ENCODE measurements at places on chromosomes 1 and 21.

DNA sequence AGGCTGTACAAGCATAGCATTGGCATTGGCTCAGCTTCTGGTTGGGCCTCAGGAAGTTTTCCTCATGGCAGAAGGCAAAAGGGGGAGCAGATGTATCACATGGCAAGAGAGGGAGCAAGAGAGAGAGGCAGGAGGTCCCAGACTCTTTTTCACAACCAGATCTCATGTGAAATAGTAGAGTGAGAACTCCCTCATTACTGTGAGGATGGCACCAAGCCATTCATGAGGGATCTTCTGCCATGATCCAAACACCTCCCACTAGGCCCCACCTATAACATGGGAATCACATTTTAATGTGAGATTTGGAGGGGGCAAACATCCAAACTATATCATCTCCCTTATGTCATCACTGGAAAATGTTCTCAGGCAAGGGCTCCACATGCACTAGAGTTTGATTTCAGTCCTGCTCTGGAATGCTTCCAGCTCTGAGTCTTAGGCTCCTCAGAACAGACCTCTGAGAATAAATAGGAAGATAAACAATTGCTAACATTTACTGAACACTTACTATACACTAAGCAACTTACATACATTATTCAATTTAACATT is 39.4 kb upstream of the VTCN1 start:
- no peak for DNase-seq

DNA sequence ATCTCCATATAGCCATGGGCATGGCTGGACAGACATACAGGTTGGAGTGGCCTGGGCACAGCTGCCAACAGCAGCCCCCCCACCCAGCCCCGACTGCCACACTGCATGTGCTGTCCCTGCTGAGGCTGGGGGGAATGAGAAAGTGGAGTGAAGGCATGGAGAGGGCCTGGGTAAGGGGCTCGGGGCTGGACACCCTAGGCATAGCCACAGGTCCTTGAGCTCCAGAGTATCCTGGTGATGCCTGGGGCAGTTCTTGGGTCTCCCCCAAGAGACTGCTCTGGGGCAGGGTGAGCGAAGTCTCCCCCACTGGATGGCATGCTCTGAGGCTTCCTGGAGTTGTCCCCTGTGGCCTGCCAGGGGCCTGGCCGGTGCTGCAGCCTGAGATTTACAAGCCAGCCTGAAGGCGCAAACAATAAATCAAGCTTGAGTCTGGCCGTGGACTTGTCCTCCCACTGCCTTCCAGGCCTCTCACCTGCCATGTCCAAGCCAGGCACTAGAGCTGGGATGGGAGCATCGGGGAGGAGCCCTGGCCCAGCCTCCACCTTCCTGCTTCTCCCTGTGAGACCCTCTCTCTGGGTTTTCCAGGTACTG is 53.6 kb downstream of the FOXO6 start:
- no peak for DNase-seq

- DNase-seq, result no peak
Measured at GRCh38 chr21:15192243-15192642, 127.4 kb upstream of the NRIP1 start.

- DNase-seq, result no peak
Measured at GRCh38 chr1:165152109-165152508, 204.4 kb downstream of the LMX1A start.

DNA sequence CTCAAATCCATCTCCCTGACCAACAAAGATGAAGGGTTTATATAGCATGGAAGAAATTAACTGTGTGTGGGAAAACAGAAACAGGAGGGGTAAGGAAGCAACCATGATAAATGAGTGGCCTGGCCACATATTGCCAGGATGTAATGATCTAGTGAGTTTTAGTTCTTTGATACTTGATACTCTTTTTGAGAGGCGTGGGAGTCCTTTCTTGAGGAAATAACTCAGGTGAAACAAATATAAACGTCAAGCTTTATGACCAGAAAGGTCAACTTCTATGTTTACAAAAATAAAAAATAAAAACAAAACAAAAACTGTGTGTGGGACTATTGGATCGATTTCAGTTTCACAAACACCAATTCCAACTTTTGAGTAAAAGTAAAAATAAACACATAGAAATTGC is 860.8 kb upstream of the B3GALT2 start:
- no peak for DNase-seq

DNA sequence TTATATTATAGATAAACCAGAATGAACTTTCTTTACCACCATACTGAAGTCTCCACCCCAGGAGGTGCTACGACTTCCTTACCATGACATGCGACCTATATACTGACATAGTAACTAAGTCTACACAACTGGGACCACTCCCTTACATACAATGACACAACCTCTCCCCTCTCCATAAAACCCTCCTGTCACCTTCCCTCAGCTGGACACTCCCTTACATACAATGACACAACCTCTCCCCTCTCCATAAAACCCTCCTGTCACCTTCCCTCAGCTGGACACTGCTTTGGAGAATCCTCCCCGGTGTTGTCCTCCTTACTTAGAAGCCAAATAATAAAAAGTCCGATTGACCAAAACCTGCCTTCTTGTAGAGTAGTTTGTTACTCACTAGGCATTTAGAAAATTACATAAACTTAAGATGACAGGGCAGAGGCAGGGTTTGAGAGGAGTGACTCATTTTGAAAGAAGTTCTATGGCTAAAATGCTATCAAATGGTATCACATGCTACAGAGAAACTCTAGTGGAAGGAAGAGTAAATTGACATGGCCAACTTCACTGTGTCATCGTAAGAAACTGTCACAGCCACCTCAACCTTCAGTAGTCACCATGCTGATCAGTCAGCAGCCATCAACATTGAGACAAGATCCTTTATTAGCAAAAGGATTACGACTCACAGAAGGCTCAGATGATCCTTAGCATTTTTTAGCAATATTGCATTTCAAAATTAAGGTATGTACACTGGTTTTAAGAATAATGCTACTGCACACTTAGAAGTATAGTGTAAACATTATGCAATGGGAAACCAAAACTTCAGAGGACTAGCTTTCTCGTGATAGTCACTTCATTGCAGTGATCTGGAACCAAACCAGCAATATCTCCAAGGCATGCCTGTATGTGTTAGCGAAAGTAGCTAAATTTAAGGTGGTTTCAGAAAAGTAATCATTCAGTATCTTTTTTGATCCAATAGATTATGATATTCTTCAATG is 56.4 kb downstream of the AHCTF1 start:
- DNase-seq, result no peak

DNA sequence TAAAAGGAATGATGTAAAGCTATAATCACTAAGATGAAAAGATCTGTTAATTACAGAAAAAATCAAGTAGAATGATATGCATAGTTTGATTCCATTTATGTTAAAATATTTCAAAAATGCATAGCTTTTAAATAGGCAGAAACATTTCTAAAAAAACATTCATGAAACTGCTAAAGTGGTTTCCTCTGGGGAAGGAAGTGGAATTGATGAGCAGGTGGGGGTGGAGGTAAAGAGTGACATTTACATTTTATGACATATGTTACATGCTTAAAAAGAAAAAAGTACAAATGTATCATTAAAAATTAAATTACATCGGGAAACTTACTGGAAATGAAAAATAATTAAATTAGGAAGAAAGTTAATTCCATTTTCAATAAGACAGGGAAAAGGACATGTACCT is 42.8 kb upstream of the JAK1 start:
- no peak for DNase-seq

- no peak for DNase-seq
Measured at GRCh38 chr1:183194527-183195141, 8.6 kb downstream of the LAMC2 start.

- DNase-seq, result no peak
Measured at GRCh38 chr21:28142697-28143096, 850.0 kb downstream of the LTN1 start.

- no peak for DNase-seq
Measured at GRCh38 chr1:190474650-190475211, 2.9 kb downstream of the BRINP3 start.

GRCh38 chr1:38541223-38541622 is 318.3 kb downstream of the RRAGC start:
- no peak for DNase-seq

DNA sequence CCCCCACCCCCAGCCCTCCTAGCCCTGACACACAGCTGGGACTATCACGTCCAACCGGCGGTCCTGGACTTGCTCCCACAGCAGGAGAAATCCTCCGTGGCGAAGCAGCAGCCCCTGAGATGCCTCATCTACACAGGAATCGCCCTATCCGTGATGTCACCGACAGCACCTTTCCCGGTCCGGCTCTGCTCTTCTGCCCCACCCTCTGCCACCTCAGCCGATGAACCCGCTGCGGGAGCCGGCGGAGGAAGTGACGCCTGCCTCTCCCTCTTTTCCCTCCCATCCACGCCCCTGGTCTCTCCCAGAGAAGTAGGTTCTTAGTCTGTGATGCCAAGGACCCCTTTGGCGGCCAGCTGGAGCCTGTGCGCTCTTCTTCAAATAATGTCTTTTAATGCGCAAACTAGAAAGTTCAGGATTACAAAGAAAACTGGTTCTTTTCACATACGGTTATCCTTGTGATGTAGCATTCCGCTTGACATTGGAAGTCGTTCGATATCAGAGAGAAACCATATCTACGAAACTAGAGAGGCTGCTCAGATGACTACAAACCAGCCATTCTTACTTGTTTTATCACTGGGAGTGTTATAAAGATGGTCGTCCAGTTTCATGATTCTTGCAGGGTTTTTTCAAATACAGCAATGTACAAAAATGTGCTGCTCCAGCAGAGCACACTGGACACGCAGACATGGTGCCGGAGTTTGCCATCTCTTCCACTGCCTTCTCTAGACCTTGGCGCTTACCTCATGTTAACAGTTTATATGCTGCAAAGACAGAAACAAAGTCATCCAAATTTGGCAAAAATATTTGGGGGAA is 120.3 kb downstream of the PPIAL4G start:
- no peak for DNase-seq

- no peak for DNase-seq
Measured at GRCh38 chr1:172680244-172680643, 21.3 kb downstream of the FASLG start.

- DNase-seq, result no peak
Measured at GRCh38 chr1:54965624-54966340, 14.6 kb upstream of the TMEM61 start.

- no peak for DNase-seq
Measured at GRCh38 chr1:57302812-57303596, 120.9 kb downstream of the DAB1 start.

DNA sequence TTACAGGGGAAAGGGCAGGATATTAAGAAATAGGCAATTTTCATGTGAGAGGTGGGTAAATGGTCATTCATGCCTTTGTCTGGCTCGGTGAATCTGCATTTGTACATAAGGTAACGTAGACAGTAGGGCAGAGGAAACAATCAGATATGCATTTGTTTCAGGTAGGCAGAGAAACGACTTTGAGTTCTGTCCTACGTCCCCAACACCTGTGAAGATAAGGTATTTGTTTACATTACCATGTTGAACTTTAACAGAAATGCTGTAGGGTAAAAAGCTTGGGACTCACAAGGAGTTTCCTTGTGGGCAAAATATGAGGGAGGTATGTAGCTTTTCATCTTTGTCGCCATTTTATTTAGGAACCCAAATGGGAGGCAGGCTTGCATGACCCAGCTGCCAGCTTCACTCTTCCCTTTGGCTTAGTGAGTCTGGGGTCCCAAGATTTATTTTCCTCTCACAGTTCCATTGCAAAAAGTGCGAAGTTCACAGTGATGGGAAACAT is 31.4 kb downstream of the B3GALT5 start:
- DNase-seq, result no peak

GRCh38 chr1:20717452-20718342 is at the start of gene KIF17:
TSS of gene KIF17 (minus strand) at chr1:20718007. CDS start at chr1:20717706, 301 bp downstream.
- peak; percentile 86 for DNase-seq

DNA sequence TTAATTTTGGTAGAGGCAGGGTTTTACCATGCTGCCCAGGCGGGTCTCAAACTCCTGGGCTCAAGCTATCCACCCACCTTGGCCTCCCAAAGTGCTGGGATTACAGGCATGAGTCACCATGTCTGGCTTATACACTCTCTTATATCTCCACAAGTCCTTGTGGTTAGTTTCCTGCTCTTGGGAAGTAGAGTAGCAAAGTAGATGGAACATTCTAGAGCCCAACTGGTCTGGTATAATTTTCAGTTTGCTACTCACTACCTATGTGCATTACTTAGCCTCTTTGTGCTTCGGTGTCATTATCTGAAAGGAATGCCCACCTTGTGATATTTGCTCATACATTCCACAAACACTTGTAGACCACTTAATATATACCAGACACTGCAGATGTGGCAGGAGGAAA is 96.6 kb upstream of the IPO9 start:
- DNase-seq, result no peak

DNA sequence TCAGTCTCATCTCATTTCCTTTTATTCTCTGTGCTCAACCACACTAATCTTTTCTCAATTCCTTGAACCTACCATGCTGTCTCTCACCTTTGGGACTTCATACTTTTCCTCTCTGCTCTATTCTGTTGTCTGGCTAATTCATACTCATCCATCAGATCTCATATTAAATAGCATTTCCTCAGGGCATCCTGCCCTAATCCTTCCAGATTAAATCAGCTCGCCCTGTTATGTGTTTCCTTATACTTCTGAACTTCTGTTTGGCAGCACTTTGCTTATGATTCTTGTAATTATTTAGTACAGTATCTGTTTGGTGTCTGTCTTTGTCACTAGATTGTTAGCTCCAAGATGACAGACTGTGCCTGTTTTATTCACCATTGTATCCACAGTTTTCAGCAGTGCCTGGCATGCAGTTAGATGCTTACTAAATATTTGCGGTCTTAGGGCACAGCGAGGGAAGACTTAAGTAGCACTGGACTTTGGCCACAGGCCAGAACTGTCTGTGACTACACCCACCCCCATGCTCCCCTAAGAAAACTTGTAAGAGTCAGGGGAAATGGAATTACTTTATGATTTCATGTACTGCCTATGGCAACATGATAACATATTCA is 9.9 kb upstream of the CAP1 start:
- DNase-seq, result no peak

DNA sequence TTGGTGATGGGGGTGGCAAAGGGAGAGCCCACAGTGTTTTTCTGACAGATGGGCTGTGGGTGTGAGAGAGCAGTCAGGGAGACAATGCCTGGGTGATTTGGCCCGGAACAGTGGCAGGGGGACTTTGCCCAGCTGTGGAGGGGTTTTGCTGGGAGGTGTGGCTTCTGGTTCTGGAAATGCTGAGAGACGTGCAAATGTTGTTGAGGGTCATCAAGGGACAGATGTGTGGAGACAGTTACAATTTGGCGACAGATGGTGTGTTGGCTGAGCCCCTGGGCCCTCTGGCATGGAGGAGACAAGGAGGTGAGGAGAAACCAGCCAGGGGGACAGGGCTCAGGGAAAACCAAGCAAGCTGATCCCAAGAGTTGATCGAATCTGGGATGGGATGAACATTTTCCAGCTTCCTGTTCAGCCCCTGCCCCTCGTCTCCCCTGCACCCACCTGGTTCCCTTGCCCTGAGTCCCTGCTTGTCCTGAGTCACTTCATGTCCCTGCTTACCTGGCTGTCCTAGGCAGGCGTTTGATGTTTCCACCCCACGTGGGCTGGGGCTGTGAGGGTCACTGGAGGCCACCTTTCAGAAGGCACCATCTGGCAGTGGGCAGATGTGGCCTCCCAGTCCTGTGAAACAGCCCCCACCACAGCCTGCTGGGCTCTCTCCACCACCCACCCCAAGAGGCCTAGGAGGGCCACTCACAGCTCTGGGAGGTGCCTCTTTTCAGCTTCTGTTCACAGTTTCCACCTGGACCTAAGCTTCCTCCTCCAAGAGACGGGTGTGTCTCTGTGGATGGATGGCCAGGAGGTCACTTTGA is 15.8 kb upstream of the ZNF678 start:
- DNase-seq, result no peak

- DNase-seq, result no peak
Measured at GRCh38 chr1:34500451-34500850, 254.4 kb upstream of the GJB5 start.
